ENCODE measurements at places on chromosomes 5 and 9. TPM values are rescaled to one million over a fixed set of nuclear protein-coding genes. Genes with fewer than 3 reads are reported as not detected.

HSPB3 gene
- polyA plus RNA-seq: 0.45 TPM

GRCh38 chr5:79936646-79937216 lies 54.3 kb downstream of the MTX3 start:
- no peak for DNase-seq

SLC46A2 gene
- polyA plus RNA-seq: 0.20 TPM

IL5 gene
- not detected for polyA plus RNA-seq

DNA sequence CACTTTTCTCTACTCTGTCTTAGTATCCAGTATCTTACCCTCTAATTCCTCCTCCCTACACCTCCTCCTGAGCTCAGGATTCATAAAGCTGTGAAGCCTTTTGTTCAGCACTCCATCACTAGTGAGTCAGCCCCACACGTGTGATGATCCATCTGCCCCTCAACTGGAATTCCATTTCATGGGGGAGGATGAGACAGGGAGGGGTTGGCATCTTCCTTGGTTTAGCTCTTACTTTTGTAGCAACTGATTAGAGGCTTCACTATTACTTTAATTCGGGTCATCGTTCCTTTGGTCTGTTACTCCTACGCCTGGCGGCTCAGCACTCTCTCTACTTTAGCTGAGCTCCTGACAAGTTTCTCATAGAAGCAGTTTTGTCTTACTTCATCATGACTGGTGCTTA lies 11.8 kb downstream of the BTNL8 start:
- no peak for DNase-seq

DNA sequence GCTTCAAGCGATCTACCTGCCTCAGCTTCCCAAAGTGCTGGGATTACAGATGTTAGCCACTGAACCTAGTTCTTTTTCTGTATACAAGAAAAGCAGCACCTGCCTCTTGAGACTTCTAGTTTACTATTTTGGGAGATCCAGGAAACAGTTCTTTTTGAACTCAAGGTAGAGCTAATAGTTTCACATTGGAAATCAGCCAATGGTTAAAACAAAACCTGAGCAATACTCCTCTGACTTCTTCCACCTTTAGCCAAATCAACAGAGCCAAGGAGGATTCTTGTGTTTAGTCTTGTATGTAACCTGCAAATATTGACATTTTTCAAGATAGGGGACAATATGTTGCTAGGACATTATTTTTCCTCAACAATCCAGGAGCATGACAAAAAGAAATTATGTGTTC lies 349.4 kb downstream of the SH3GL2 start:
- DNase-seq: no peak

TMEM232 gene
- polyA plus RNA-seq: 0.16 TPM

DNA sequence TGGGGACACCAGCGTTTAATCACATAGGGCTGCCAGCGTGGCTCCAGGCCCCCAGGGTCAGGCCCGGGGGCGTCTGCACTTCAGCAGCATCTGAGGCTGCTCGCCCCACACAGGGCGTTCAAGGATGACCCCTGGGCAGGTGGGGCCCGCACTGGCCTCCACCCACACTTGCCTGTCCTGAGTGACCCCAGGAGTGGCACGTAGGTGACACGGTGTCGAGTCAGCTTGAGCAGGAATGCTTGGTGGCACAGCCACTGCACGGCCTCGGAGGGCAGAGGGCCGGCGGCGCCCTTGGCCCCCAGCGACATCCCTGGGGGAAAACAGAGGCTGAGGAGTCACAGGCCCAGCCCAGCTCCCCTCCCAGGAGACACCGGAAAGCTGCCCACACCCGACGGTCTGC lies 29.0 kb downstream of the SLC6A18 start:
- DNase-seq: no peak

ADRB2 gene
- 1.2 TPM for polyA plus RNA-seq

NDUFB6 gene
- 33.9 TPM for polyA plus RNA-seq

DNA sequence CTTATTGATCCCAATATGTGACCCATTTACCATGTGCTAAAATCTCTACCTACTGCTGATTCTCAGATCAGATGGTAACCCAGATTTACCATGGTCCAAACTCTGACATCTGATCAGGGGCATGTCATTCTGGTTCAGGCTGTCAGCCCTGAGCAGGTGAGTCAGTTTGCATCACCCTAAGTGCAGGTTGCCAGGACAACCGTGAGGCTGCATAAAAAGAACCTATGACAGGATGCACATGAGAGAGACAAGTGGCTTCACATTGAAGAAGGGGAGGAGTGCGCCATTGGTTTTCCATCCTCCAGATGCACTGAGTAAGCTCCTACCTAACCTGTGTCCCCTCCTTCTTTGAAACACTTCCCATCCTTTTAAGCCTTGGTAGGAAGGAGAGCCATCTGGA lies 801 bp upstream of the PRSS3 start:
- no peak for DNase-seq

DNA sequence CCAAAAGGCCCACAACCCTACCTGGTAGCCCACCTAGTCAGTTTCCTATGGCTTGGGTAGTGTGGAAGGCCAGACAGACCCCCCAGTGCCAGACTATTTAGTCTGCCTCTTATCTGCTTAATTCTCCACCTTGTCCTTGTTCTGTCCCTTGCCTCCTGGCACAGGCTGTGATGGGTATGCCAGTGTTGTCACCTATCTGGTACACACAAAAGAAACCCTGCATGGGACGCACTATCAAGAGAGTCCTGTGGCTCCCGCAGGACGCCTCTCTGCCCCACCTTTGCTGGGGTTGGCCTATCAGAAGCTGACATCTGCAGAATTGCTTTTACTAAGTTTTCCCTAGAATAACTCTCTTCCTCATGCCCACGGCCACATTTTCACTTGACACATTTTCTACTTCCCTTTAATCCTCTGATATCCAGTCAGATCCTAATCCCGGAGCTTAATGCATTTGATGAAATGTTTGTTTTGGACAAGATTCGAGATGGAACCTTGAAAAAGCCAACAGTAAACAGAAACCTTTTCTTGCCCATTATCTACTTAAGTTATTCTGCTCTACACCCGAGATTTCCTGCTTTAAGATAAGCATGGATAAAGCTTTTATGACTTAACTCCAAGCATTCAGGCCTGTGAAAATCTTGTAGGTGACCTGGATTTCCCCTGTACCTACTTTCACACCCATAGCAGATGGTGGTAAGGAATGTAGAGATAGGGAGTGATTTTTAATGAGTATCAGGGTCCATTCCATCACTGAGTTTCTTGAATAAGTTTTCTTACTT lies 468.5 kb downstream of the ZNF608 start:
- no peak for DNase-seq

GRCh38 chr9:14350754-14351153 lies 36.8 kb upstream of the NFIB start:
- DNase-seq: no peak

DNA sequence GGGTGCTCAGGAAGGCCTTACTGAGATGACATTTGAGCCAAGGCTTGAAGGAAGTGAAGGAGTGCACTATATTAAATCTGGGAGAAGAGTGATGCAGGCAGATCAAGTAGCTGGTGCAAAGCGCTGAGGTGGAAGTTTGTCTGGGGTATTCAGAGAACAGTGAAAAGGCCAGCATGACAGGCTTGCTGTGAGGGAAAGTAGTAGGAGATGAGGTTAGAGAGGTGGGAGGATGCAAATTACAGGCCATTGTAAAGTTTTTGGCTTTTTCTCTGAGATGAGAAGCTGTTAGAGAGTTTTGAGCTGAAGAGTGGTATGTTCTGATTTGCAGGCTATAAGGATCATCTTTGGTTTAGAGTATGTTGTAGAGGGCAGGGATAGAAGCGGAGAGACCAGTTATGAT lies 80.8 kb upstream of the GRHPR start:
- DNase-seq: no peak

TMC1 gene
- 0.04 TPM for polyA plus RNA-seq

TMEM161B gene
- 6.2 TPM for polyA plus RNA-seq

CETN3 gene
- polyA plus RNA-seq: 18.2 TPM

DNA sequence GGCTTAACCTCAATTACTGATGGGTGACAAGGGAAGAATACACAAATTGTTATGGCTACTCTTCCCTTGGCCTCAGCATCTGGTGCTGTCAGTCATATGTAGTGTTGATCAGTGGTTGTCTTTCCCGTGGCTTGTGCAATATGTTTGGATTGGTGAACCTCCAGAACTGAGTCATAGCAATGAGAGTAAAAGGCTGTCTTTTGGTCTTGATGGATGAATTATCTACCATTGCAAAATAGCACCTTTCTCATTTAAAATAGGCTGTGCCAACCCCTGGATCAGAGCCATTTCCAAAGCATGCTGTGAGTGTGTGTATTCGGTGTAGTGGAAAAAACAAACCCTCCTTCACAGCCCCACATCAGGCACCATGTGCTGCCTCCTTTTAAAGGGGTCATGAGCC lies 14.6 kb upstream of the F2R start:
- no peak for DNase-seq

DNA sequence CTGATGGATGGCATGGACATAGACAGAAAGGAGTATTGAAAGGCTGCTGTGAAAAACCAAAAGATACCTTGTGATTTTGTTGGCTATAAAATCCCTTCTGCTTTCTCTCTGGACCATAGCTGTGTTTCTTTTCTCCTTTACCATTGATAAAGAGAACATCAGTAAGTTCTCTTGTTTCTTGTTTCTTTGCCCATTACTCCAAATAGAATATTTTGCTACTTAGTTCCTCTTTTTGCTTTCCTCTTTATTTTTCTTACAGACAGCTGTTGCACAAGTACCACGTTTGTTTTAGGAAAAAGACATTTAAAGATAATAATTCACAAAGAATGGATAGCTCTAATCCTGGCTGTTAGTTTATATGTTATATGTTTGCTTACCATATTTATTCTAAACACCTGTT lies 1129.2 kb downstream of the DTWD2 start:
- DNase-seq: no peak

GNA14 gene
- polyA plus RNA-seq: 1.7 TPM

ATP10B gene
- not detected for polyA plus RNA-seq

DNA sequence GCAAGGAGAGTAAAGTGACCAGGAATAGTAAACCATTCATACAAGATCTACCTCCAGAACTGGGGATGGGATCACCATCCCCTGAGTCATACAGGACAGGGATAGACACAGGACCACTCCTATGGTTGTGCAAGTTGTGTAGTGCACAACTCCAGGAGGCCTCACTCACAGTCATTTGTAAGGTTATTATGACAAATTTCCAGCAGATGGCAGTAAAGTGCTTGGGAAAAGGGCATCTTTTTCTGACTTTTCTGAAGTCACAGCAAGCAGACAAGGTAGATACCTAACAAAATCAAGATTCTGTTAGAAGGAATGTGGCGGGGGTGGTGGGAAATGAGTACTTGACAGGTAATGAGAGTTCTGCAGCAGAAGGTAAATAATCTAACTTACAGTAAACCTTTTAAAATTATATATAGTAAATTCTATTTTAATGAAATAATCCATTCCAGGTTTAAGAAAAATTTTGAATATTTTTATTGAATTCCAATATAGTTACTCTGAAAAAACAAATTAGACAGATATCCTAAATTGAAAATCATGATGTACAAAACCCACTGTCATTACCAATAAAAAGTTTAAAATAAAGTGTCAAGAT lies 16.7 kb upstream of the KIF27 start:
- DNase-seq: no peak
